ENCODE measurements at places on chromosomes 5 and 9. TPM values are rescaled to one million over a fixed set of nuclear protein-coding genes. Genes with fewer than 3 reads are reported as not detected.

GRCh38 chr9:124146031-124146561 is 111.7 kb upstream of the NEK6 start:
- H3K36me3 ChIP-seq: no peaks in the 10 kb centered on the region
- H3K4me1 ChIP-seq: no peaks in the 10 kb centered on the region
- H3K4me3 ChIP-seq: no peak overlapping the region
- H3K27ac ChIP-seq: no peak overlapping the region
- H3K27me3 ChIP-seq: peaks cover 5% of the 10 kb centered on the region
- DNase-seq: no peak

DNA sequence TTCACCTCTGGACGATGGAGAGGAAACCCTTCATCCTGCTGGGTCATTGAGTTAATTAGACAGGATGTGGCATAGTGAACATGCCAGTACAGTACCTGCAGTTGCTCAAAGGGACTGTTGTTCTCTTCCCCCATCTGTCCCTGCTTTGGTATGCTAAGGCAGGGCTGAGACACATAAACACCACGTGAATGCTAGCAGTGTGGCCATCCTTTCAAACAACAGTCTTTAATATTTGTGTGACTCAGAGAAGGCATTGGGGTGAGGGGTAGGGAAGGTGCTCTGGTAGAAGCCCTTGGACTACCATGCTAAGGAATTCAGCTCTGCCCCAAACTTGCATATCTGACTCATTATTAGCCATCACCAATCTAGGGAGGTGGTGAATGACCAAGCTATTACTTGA is 180.2 kb upstream of the ZNF618 start:
- no peak for DNase-seq
- H3K4me3 ChIP-seq: no peak overlapping the region
- no peaks in the 10 kb centered on the region for H3K4me1 ChIP-seq
- peaks cover 7% of the 10 kb centered on the region for H3K27me3 ChIP-seq

- no peak overlapping the region for H3K4me3 ChIP-seq
- no peaks in the 10 kb centered on the region for H3K27me3 ChIP-seq
- no peaks in the 10 kb centered on the region for H3K36me3 ChIP-seq
- peak overlapping the region; percentile 5 for H3K27ac ChIP-seq
- H3K4me1 ChIP-seq: peaks cover 57% of the 10 kb centered on the region
- no peak for DNase-seq
Measured at GRCh38 chr5:15718421-15719179, 218.6 kb downstream of the FBXL7 start.

DNA sequence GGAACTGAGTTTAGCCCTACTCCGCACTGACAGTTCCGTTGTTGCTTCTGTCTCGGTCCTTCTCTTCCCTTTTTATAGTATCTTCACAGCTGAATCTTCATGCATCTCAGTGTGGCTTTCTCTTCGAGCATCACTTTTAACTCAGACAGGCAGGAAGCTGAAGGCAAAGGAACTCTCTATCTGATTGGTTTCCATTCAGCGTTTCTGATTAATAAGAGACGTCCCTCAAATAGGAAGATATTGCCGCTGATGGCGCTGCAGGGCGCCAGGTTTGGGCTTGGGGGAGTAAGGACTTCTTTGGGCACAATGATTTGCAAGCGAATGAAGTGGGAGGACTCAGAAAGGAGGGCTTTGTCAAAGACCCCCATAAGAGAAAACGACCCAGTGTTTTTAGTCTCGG is at the start of gene CDH9:
Gene CDH9, minus strand, starts transcription at position 111 of the 400 bp plus-strand sequence. CDS start 50,253 bp downstream, outside the sequence.
- no peaks in the 10 kb centered on the region for H3K4me1 ChIP-seq
- H3K27me3 ChIP-seq: no peaks in the 10 kb centered on the region
- H3K4me3 ChIP-seq: no peak within 1 kb of the TSS
- no peak for DNase-seq
- H3K36me3 ChIP-seq: no peaks in the 10 kb centered on the region

The HBEGF gene
- total RNA-seq: 9.8 TPM

DNA sequence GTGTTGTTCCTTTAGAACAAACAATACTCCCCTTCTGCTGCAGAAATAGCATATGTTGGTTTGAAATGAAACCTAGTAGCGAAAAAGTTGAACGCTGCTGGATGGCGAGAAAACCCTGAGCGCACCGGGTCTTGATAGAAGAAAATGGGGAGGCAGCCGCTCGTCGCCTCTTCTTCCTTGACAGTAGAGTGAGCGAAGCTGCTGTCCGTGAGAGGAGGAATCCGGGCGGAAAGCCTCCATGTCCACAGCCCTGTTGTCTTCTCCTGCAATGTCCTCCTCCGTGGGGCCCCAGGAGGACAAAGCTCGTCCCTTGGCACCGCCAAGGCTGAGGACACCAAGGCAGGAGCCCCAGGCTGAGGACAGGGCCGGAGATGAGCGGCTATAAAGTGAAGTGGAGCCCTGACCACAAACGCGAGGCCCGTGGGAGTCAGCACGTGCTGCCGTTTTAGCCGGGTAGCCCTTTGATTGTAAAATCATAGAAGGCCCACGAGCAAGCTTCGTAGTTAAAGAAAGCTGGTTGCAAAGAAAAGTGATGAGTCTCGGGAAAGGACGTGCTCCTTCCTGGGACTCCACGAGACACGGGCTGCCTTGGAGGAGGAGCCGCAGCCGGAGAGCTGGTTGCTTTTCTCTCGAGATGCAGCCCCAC is 35.6 kb downstream of the MRPL36 start:
- no peak for DNase-seq
- H3K4me3 ChIP-seq: no peak overlapping the region
- H3K36me3 ChIP-seq: no peaks in the 10 kb centered on the region
- H3K4me1 ChIP-seq: no peaks in the 10 kb centered on the region
- no peak overlapping the region for H3K27ac ChIP-seq

DNA sequence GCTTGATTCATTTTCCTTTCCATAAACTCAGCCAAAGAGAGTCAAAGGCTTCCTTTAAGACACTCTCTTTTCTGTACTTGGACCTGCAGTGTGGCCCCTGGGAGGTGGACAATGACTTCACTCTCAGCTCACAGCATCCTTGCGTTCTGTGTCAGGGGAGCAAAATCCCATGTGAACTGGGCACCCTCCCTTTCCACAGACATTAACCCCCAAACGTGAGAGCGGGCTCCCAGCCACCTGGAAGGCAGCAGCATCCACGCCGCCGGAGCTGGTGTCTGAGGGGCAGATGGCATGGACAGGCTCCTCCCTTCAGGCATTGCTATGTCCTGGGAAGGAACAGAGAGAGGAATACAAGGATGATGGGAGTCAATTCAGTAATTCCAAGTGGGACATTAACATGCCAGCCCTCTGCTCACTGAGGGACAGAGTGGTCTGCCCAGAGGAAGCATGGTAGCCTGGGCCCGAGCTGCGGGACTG is 39.5 kb downstream of the TRIP13 start:
- DNase-seq: peak; percentile 7
- H3K27me3 ChIP-seq: no peaks in the 10 kb centered on the region
- no peaks in the 10 kb centered on the region for H3K36me3 ChIP-seq
- H3K27ac ChIP-seq: peak overlapping the region; percentile 56
- H3K4me1 ChIP-seq: no peaks in the 10 kb centered on the region
- H3K4me3 ChIP-seq: no peak overlapping the region

The CLPTM1L gene
- 93.9 TPM for total RNA-seq

DNA sequence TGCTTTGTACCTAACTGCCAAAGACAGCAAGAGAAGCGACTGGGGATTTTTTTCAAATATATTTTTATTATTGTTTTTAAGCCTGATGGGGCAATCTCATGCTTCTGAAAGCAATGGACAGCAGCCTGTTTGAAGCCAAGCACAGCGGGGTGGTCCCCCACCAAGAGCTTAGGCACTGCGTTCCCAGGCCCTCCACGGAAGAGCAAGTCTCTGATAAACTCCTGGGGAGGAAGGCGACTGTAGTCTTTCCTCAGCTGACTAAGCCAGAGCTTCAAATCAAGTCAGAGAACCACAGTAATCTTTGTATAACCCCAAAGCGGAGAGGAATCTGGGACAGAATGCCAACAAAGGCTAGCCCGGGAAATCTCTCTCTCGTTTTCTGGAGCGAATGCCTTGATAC is 54.4 kb downstream of the ARSB start:
- DNase-seq: no peak
- H3K27ac ChIP-seq: no peak overlapping the region
- H3K36me3 ChIP-seq: no peaks in the 10 kb centered on the region
- H3K27me3 ChIP-seq: no peaks in the 10 kb centered on the region
- no peaks in the 10 kb centered on the region for H3K4me1 ChIP-seq

The ANKDD1B gene
- total RNA-seq: 0.84 TPM

- H3K27ac ChIP-seq: no peak overlapping the region
- no peaks in the 10 kb centered on the region for H3K36me3 ChIP-seq
- DNase-seq: no peak
- H3K4me3 ChIP-seq: no peak overlapping the region
- no peaks in the 10 kb centered on the region for H3K4me1 ChIP-seq
Measured at GRCh38 chr5:57492632-57493031, 10.0 kb upstream of the ACTBL2 start.

- H3K4me1 ChIP-seq: no peaks in the 10 kb centered on the region
- H3K4me3 ChIP-seq: peak overlapping the region; percentile 38
- DNase-seq: no peak
- peaks cover 8% of the 10 kb centered on the region for H3K27me3 ChIP-seq
- no peak overlapping the region for H3K27ac ChIP-seq
- no peaks in the 10 kb centered on the region for H3K36me3 ChIP-seq
Measured at GRCh38 chr9:133428617-133429101, 6.5 kb downstream of the ADAMTS13 start.

The GMCL2 gene
- not detected for total RNA-seq

DNA sequence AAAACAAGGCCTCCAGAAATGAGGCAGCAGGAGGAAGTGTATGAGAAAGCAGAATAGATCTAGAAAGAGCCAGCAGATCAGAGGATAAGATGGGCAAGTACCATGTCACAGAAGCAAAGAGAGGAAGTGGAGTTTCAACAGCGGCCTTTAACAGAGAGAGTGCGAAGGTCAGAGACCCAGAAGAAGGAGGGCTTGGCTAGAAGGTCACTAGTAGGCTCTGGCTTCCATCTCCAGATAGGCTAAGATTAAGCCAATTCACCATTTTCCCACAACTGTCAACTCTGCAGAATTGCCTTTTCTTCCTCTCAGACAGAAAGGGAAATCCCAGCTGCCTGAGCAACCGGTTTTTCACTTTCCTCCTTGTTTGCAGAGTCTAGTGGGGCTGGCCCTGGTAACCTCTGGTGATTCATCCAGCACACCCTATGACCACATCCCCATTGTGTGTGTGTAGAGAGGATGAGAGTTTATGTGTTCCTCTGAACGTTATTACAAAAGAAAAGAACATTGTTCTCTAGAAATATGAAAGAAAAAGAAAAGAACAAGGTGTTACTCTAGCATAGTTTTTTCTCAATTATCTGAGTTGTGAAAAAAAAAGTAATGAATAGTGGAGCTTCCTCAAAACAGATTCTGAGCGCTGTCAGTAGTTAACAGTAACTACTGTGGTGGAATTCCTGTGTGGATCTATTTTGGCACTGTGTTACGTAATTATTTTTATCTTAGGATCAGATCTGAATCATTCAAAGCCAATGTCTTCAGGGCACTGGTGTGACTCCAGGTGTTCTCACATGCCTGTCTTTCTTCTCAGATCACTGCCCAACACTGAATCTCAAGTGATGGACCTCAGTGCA is 220.4 kb downstream of the ARRDC3 start:
- no peak overlapping the region for H3K4me3 ChIP-seq
- H3K27me3 ChIP-seq: no peaks in the 10 kb centered on the region
- H3K36me3 ChIP-seq: peaks cover 4% of the 10 kb centered on the region
- peak overlapping the region; percentile 78 for H3K27ac ChIP-seq
- peak; percentile 89 for DNase-seq
